ENCODE measurements at places on chromosomes 2 and 18.

GRCh38 chr2:56337342-56337741 lies 153.6 kb downstream of the CCDC85A start:
- DNase-seq: no peak

DNA sequence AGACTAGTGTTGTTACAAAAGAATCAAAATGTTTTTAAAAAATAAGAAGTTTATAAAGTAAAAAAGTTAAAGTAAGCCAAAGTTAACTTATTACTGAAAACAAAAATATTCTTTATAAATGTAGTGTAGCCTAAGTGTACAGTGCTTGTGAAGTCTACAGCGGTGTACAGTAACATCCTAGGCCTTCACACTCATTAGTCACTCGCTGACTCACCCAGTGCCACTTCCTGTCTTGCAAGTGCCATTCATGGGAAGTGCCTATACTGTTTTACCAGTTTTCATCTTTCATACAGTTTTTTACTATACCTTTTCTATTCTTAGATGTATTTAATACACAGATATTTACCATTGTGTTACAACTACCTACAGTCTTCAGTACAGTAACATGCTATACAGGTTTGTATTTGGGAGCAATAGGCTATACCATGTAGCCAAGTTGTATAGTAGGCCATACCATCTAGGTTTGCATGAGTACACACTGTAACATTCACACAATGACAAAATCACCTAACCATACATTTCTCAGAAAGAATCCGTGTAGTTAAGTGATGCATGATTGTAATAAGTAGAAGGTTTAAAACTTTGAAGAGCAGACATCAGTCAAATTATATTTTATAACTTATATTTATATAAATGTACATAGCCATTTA lies 13.4 kb downstream of the SERPINB7 start:
- DNase-seq: no peak

GRCh38 chr18:9989481-9989880 lies 75.7 kb downstream of the VAPA start:
- peak; percentile 34 for DNase-seq

GRCh38 chr2:231894566-231895380 lies 31.4 kb downstream of the NPPC start:
- DNase-seq: no peak

GRCh38 chr2:206915121-206915520 lies 24.2 kb upstream of the CPO start:
- no peak for DNase-seq
